Activated CD4-positive, alpha-beta T cell treated with anti-CD3 and anti-CD28 coated beads, Interleukin-2, amount 50 U/mL, for 24 hours (primary cell): ENCODE measurements at places on chromosomes 7 and 10.

DNA sequence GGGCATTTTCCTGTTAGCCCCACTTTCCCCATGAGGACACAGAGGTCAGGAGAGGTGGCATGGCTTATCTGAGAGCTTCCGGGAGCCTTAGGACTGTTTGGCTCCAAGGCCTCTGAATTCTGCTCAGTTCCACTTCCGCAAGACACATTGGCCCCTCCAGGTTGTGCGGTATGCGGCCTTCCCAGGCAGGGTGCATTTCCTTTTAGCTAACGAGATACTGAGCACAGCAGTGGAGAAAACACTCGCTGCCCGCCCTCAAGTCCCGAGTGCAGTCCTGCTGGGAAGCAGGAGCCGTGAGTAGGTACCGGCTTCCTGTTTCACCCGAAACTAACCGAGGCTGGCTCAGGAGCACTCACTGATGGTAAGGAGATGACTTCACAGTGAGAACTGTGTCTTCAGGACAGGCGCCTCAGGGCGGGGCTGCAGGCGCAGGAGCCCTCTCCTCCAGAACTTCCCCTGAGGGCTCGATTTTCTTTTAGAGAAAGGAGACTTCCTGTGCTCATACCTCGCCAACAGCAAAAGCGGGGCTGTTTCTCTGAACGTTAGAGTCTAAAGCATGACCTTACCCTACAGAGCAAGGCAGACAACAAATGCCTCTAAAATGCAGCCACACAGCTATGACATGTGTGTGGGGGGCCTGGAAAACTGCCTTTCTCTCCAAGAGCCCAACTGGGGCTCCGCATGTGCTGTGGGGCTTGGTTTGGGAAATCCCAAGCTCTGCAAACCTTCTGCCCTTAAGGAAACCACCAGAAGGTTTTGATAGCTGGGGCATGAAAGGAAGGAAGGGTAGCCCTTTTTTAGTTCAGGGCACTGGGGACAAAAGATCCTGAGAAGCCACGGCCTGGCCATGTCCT, 25.9 kb downstream of the RGS10 start:
- DNase-seq: no peak

DNA sequence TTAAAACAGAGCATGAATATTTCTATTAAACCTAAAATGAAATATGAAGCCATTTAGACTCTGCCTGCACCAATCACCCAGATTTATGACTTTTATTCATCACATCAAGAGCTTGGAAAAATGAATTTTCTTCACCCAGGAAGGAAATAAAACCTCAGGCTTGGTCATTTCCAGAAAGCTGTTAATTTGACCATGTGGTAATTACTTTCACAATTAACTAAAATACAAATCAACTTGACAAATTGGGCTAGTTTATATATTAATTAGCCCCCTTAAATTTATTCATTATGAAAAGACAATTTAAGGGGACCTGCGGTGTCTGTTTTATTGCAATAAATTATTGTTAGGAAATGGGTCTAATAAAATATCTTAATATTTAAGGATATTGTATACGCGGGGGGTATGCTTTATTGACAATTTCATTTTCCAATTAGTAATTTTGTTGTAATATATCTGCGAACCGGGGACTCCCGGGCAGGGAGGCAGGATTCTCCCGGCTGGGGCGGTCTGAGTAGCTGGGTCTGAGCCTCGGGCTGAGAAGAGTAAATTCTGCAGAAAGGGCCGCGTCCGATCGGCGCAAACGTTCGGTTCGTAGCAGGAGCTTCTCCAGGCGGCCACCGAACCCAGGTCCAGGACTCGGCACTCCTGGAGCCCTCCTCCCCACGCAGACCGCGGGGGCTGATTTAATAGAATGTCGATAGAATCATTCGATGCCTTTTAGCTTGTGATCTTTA, 9.4 kb upstream of the MNX1 start:
- DNase-seq: no peak

DNA sequence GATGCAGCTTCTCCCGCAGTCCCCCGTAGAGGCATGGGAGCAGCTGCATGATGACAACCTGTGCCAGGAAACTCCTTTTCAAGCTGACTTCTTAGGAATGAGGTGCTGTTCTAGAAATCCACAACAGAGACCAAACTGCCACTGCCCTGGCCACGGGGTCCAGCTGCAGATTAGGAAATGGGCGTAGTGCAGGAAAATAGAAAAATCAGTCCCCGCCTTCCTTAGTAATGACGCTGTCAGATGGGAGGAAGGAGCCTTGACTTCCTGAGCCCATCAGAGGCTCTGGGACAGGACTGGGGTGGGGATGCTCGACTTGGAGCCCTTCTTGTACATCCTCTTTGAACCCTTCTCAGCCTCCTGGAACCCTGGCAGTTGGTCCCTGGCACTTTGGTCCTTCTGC, 227.8 kb upstream of the GRB10 start:
- no peak for DNase-seq

DNA sequence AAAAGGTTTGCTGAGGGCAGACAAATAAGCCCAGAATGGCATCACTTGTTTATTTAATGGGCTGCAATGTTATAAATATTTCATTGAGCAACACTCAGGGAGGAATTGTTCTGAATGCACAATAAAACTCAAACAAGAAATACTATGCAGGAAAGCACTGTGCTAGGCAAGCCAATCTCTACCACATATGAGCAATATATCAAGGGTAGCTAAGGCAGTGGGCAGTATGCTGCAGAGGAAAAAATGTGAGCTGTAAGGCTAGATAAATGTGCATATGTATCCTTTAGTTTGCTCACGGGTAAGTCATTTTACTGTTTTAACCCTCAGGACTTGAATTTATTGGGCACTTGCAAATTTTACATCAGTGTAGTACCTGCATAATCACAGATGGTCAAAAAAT, 349.6 kb downstream of the CDC14C start:
- no peak for DNase-seq

DNA sequence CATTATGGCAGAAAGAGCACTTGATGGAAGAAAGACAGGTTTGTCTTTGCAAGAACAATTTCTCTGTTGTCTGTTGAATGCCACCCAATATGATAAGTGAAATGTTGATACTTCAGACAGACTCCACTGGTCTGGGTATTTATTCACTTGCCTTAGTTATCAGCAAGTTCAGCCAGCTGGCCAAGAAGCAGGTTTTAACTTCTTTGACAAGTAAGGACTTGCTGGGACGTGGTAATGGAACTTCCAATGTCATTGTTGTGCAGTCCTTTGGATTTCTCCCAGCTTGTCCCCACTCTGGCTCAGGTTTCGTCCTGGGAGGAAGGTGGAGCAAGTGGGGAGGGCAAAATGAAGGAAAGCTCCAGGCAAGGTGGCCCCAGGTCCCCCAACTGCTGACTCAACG, 497.4 kb downstream of the RPS24 start:
- no peak for DNase-seq

- no peak for DNase-seq
Measured at GRCh38 chr7:110590415-110590814, 500.5 kb upstream of the LRRN3 start.

GRCh38 chr7:159039716-159040115, 105.0 kb downstream of the VIPR2 start:
- DNase-seq: no peak

GRCh38 chr10:74078037-74078436, 72.6 kb downstream of the AP3M1 start:
- no peak for DNase-seq

GRCh38 chr10:398954-399353, 263.7 kb downstream of the ZMYND11 start:
- DNase-seq: no peak

- DNase-seq: no peak
Measured at GRCh38 chr7:81267508-81267907, 348.7 kb upstream of the SEMA3C start.

DNA sequence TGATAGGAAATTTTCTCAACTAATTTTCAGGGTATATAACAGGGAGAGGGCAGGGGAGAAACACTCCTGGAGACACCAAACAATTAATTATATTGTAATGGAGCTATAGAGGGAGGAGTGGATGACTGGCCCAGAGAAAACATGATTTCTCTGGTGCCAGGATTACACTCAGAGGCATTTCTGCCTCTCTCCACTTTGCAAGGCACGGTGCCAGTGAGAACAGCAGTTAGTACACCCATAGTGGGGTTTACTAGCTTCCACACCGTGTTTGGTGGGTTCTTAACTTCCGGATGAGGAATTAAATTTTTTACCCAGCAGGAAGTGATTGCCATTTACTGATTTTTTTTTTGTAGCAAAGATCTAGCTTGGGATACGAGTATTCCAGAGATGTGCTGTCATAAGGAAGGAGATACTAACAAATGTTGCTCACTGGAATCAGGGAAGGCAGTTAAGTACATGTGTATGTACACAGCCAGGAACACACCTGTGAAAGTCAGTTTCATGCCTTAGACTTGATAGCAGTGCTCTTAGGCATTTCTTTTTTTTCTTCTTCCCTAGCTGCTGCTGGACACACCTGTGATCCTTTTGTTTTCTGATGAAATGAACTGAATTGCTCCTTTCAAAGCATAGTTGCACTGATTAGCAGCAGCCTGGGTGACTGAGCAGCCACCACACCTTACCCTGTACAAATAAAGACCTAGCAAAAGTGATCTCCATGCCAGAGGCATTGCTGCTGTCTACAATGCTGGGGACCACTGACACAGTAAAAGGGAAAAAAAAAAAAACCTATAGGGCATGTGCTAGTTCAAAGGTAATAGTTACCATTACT, 58.1 kb downstream of the POLL start:
- DNase-seq: no peak

DNA sequence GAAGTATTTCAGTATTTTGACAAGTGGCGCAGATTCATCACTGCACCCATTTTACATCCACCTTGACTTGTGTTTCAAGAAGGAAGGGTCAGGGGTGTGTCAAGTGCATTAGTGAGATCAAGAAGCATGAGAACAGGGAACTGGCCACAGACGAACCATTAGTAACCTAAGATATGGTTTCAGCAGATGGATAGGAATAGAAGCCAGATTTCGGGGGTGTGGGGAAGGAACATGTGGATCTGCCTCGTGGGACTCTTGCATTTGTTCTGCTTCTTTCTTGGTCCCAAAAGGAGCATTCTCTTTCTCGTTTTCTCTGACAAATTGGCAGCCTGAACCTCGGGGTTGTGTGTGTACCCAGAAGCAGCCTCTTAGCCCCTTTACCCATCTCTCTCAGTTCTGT, 9.6 kb downstream of the DENND2A start:
- no peak for DNase-seq

GRCh38 chr10:47145290-47145934, 154.6 kb upstream of the GDF10 start:
- no peak for DNase-seq

GRCh38 chr7:30155481-30155880, 20.7 kb downstream of the MTURN start:
- no peak for DNase-seq

DNA sequence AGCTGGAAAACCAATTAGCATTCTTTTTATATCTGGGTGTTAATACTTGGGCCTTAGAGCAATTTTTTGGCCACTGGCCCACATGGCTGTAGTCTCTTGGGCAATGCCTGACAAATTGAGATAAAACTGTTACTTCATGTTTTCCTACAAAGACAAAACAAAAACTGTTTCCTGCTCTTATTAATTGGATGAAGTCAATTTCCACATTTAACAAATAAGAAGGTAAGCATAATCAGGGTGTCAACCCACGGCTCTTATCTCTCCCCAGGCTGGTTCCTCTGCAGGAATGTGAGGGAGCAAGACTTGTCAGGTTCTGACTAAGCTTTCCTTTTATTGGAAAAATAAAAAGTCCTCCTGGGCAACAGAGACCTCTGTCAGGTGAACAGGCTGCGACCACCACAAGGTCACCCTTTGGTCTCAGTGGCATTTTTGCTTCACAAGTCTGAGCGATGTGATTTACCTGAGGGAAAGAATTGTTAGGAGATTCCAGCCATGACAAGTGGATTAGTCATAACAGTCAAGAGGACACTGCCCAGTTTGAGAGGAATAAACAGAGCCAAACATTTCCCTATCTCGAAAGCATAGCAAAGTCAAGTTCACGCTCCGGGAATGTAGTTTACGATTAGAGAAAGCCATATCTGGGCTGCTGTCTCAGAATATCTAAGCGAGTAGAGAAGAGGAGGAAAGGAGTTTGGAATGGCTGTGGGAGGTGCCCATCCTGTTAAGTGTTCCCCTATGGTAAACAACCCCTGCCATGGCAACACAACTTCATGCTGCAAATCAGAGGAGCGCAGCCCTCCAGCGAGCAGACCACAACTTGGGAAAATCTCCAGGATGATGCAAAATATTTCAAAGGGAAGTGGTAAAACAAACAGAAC, 144.4 kb downstream of the TES start:
- no peak for DNase-seq

DNA sequence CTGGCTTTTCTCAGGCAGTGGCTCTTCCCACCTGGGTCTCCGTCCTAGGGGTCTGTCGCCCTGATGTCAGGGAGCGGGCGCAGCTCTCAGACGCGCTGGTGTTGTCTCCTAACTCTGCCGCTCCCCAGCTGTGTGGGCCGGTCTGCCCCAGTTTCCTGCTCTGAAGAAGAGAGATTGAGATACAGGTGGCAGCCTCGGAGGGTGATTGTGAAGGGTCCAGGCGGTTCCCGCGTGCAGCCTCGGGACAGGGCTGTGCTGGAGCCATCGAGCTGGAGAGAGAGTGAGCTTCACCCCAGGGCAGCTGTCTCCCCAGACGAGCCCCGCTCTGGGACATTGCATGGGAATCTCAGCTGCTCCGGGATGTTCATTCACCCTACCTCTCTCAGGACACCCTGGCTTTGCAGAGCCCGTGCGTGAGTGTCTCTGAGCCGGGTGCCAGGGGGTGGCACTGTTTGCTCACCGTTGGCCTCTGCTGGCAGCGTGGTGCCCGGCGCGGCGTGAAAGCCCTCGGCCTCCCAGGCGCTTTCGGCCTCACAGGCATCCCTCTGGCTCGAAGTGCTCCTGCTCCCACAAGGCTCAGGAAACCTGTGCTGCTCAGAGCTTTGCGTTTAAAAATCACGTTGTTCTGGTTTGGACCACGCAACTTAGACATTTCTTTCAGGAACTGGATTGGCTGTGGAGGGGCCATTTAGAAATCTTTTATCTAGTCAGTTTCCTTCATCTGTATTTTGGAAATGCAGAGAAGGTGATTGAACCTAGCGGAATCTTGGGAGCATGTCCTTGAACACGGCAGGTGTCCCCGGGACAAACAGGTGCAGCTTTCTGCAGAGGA, 33.8 kb upstream of the ZFAND2A start:
- DNase-seq: no peak

DNA sequence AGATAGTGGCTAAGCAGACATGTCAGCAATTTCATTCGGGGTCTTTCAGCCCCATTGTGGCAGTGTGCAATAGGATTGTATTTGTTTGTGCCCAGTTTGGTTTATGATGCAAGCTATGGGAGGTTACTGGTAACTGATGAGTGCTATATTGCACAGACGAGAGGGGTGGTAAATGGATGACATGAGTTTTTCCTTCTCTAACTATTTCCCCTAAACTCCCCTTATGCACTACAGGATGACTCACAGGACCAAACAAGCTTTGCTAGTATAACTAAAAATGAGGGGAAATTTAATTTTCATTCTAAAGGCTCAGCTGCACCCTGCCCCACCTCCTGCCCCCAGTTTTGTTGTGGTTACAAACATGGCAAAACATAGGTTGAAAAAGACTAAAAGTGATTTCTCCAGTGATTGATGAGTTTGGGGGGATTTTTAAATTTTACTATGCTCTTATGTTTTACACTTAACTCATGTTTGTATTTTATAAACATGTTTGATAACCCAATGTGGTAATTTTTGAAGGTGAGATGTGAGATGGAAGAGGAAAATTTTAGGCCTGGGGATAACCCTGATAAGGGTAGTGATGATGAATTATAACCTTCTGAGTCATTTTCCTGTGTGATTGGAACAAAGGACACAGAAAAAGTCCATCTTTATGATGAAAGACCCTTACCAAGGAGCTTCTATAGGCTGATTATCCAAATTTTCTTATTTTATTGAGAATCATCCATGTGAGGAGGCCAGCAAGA, 60.8 kb upstream of the NAMPT start:
- peak; percentile 54 for DNase-seq

GRCh38 chr7:2962865-2963264, 80.8 kb downstream of the CARD11 start:
- no peak for DNase-seq
